ENCODE measurements at places on chromosomes 5 and 9.

DNA sequence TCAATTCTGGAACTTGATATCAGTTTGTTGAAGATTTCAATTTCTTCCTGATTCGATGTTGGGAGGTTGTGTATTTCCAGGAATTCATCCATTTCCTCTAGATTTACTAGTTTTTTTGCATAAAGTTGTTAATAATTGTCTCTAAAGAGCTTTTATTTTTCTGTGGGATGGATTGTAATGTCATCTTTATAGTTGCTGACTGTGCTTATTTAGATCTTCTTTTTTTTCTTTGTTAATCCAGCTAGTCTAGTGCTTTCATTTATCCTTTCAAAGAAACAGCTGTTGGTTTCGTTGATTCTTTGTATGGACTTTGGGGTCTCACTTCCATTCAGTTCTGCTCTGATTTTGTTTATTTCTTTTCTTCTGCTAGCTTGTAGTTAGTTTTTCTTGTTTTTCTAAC is 302.0 kb upstream of the DMAC1 start:
- no peak for DNase-seq

- DNase-seq: no peak
These were observed 180.3 kb downstream of the C9orf50 start for GRCh38 chr9:129440435-129441186.

- no peak for DNase-seq
These were observed 1.1 kb downstream of the ECM2 start for GRCh38 chr9:92534674-92535073.

DNA sequence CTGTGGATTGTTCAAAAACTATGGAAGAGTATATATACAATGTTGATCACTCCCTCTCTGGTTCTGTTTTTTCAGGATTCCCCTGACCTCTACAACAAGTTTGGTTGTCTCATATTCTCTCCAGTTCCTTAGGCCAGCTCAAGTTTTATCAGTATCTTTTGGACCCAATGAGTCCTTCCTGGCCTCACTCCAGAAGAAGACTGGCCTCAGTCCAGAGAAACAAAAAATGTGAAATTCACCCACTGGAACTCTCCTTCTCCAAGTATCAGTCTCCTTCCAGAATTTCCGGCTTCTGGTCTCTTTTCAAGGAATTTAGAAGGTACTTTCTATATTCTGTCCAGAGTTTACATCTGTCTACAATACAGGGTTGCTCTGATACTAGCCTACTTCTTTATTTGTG is 537.8 kb upstream of the FTMT start:
- no peak for DNase-seq

DNA sequence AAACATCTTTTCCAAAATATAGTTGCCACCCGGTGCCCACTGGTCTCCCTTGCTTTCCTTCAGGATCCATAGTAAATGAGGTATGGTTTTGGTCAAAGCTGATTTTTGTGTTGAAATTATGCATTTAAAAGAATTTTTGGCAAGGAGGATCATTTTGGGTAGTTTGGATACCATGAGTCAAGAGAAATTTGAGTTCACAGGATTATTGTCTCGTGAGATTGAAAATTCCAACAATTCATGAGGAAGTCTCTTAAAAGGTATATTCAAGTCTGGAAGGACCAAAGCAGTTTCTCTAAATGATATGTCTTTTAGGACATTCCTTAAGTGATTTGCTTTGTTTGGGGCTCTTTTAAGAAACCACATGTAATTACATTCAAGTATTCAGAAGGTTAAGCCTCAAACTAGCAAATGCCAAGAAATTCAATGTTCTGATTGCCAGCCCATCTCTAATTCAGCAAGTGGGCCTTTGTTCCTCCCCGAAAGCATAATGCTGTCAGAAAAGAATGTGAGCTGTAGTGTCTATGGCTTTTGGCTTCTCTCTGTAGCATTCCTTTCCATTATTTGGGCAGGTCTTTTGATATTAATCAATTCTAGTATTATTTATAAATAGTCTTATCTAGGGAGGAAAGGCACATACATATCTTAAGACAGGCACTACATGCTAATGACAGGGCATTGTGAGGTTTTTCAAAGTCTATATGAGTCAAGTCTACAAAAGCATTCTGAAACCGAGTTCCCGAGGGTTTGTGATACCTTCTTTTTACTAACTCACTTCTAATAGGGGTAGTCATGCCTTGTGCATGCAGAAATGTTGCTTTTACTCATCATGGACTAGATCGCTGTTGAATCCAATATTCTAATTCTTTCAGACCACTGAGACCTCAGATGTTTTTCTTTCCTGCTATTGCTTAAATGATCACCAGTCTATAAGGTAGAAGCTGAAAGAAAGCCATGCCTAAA is 453.9 kb downstream of the ENC1 start:
- DNase-seq: no peak

DNA sequence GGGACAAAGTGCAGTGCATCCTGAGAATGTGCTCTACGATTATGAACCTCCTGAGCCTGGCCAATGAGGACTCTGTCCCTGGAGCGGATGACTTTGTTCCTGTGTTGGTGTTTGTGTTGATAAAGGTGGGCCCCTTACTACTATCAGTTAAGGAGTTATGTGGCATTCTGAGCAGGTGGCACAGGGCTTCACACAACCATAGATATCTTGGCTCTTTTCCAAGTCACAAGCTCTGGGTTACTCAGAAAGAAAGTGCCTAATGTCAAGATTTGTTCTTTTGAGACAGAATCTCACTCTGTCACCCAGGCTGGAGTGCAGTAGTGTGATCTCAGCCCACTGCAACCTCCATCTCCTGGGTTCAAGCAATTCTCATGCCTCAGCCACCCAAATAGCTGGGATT is 99.0 kb downstream of the GAPVD1 start:
- no peak for DNase-seq

GRCh38 chr5:135053278-135053677 is 19.2 kb upstream of the PITX1 start:
- peak; percentile 36 for DNase-seq

DNA sequence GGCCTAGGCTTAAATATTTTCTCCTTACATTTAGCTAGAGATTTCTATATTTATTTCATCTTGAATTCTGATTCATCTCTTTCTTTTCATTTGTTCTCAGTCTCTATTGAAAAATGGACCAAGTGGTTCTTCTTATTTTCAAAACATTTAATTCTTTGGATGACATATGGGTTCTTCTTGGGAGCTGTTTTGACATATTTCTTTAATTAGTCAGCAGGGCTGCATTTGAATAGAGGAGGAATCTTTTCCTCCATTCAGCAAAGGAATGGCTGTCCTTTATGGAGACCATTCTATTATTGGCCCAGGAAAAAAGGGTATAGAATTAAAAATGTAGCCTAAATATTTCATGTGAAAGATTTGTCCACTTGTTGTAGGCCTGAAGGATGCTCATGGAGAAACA is 109.9 kb downstream of the RPS23 start:
- DNase-seq: no peak

GRCh38 chr9:92726971-92727715 is 37.5 kb downstream of the BICD2 start:
- DNase-seq: no peak

DNA sequence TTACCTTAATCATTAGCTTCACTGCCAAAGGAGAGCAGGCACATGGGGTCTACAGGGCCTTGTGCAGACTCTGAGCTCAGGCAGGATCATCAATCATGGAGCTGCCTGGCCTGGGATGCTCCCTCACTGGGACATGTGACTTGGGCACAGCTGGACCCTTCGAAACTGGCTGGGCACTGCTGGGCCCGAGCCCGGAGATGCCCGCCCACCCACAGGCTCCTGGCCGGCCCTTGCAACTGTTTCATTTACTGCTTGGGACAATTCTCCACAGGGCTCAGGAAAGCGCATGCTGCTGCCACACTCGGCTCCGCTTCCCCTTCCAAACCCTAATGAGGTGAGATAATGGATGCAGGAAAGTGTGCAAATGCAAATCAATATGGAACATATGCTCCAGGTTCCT is 387.5 kb downstream of the TRIM36 start:
- no peak for DNase-seq

DNA sequence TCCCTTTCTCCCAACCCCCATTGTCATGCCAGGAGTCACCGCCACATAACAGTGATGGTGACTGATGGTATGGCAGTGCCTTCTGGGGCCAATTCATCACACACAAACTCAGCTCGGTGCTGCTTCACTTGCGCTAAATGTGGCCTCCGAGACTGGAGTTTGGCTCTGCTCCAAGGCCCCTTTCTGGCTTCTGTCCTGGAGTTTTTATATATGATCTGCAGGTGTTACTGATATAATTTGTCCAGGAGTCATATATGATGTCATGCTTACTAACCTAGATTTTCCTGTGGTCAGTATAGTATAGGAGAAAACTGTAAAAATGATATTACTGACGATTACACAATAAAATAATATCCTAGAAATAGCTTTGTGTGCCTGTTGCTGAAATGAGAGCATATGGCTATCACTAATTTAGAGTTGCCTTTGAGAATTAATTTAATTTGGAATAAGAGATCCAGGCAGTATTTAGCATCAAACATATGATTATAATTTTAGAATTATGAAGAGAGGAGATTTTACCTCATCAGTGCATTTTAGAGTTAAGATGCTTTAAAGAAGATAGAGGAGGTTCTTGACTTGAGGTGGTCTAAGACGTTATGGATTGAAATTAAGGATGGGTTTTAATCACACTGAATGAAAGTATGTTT is 334.1 kb upstream of the CD180 start:
- no peak for DNase-seq

- no peak for DNase-seq
These were observed 37.4 kb upstream of the GRAMD2B start for GRCh38 chr5:126385524-126386502.

DNA sequence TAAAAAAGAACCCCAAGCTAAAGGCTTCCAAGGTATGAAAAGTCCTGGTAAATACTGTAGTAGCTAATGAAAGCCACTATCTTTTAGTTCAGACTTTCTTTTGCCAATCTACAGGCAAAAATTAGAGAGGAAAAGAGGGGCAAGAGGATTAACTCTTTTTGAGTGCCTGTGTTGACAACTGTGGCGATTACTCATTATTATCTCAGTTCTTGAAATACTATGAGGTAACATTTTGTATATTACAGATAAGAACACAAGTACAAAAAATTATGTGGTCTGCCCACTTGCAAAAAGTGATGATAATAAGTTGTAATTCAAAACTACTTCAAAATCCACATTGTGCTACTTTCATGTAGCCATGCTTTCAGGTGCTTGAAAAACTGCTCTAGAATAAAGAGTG is 144.0 kb downstream of the DTWD2 start:
- DNase-seq: no peak

DNA sequence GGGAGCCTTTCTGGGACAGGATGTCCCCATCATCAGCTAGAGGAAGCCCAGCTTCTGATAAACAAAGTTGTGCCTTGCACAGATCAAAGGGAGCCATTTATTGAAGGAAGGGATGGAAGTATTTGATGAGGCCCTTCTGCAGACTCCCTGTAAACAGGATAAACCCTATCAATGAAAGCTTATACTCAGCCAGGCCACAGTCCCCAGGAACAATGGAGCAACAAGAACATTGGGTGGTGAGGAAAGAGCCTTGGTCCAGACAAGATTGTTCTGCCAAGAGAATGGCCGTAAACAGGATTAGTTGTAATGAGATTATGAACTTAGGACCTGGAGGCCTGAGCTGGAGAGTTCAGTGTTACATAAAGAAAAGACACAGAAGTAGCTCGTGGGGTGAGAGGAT is 40.5 kb upstream of the LIFR start:
- no peak for DNase-seq
